ENCODE measurements at places on chromosomes 2 and 18.
A peak's percentile ranks its signal among the peaks of the same experiment; 100 is the strongest.

- DNase-seq = no peak
Observed at GRCh38 chr18:63378919-63379638, 12.1 kb upstream of the KDSR start.

DNA sequence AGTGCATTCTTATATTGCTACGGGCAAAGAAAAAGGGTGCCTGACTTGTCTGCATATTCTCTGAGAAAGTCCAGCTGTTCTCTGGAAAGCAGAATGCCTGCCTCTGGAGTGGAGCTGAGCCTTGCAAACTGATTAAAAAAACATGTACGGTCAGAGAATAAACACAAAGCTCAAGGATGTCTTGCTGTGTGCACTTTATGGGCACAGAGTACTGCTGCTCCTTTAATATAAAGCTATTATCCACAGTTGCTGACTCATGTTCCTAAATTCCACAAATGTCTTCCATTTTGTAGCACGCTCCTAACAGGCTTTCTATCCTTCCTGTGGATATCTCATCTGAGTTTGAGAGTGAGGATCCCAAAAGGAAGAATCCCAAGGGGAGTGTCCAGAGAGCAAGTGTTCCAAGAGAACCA lies 229.0 kb downstream of the MREG start:
- DNase-seq = no peak

DNA sequence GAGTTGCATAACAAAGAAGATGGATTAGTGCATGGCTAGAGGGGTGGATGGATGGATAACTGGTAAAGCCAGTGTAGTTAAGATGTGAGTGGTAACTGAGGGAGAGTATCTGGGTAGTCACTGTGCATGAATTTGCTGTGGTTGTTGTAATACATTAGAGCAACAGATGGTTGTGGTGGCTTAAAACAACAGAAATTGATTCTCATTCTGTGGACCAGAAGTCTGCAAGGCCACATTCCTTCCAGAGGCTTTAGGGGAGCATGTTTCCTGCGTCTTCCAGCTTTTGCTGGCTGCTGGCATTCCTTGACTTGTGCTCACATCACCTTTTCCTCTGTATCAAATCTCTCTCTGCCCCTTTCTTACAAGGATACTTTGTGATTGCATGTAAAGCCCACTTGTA lies 155.4 kb downstream of the ASB1 start:
- DNase-seq = no peak

- DNase-seq = no peak
Observed at GRCh38 chr18:65592435-65592834, 158.4 kb upstream of the CDH7 start.

DNA sequence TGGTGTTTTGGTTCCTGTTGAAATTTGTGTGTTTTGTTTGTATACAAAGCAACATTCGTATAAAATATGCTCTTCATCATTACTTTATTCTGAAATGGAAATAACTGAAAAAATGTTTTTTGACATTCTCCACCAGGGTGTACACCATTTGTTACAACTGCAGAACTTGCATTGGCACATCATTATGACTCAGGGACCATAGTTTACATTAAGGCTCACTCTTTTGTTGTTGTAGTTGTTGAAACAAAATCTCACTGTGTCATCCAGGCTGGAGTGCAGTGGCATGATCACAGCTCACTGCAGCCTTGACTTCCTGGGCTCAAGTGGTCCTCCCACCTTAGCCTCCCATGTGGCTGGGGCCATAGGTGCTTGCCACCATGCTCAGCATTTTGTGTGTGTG lies 676.6 kb downstream of the TDRD15 start:
- DNase-seq = no peak

- no peak for DNase-seq
Observed at GRCh38 chr2:217834057-217834620, 168.7 kb downstream of the TNS1 start.

- DNase-seq = peak; percentile 48
Observed at GRCh38 chr2:27795868-27796277, 24.4 kb downstream of the MRPL33 start.
